ENCODE measurements at places on chromosomes 7 and 10. TPM values are rescaled to one million over a fixed set of nuclear protein-coding genes. Genes with fewer than 3 reads are reported as not detected.

Gene NKX2-3
- total RNA-seq = not detected

Gene KCNMA1
- 0.27 TPM for total RNA-seq

Gene BEND7
- total RNA-seq = 8.2 TPM

Gene CDHR3
- total RNA-seq = 0.34 TPM

Gene ABCB4
- total RNA-seq = 0.27 TPM

Gene ASAH2B
- total RNA-seq = 8.5 TPM

Gene MSMB
- total RNA-seq = not detected

Gene MYPN
- total RNA-seq = not detected

Gene CFTR
- 0.07 TPM for total RNA-seq

Gene CPED1
- 290 TPM for total RNA-seq

Gene AKR1C4
- not detected for total RNA-seq

Gene TYW1B
- 9.8 TPM for total RNA-seq

Gene LIPJ
- total RNA-seq = not detected

Gene ZNF488
- 0.07 TPM for total RNA-seq

Gene MKX
- total RNA-seq = 0.07 TPM
